ENCODE measurements at places on chromosomes 5 and 9.

DNA sequence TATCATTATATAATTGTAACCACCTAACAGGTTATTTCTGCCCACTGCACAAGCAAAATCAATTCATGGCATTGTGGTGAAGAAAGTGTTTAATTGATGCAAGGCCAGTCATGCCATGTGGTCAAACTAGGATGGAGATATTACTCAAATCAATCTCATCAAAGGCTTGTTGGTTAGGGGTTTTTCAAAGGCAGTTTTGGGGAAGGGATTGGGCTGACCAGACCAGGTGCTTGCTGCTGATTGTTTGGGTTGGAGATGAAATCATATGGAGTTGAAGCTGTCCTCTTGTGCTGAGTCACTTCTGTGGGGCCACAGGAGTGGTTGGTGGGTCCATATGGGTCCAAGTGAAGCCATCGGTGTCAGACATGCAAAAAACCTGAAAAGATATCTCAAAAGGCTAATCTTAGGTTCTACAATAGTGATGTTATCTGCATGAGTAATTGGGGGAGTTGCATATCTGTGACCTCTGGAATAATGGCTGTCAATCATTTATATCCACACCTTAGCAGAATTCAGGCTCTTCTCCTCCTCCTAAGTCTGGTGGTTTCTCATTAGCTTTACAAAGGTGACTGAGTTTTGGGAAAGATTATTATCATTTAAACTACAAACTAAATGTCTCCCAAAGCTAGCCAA is 44.9 kb downstream of the HMGCS1 start:
- no peak for DNase-seq

DNA sequence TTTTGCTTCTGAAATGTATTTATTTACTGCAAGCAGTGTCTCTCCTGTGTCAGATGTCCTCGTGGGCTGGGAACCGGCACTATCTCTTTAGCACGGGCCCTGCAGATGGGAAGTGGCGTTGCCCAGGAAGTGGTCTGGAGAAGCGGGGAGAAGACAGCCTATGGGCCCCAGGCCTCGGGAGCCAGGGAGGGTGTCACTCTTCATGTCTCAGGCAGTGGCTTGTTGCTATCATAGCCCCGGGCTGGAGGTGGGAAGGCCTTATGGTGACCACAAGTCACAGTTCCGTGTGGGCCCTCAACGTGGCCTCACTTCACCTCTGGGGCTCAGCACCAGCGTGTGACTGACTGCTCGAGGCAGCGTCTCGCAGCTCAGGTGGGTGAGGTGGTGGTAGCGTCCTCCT is 41.4 kb downstream of the SYK start:
- no peak for DNase-seq

GRCh38 chr9:133731876-133732638 is 6.1 kb downstream of the SARDH start:
- peak; percentile 51 for DNase-seq

DNA sequence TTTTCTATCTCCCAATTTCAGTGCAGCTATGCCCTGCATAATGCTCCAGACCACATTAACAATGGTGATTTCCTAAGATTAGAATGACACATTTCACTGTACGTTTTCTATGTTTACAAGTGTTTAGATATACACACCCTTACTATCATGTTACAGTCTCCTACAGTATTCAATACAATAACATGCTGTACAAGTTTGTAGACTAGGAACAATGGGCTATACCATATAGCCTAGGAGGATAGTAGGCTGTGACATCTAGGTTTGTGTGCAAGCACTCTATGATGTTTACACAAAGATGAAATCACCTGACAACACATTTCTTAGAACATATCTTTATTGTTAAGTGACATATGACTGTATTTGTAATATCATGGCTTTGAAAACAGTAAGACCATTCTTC is 1435.6 kb upstream of the NUDT12 start:
- no peak for DNase-seq

GRCh38 chr9:110744715-110745384 is 76.3 kb downstream of the MUSK start:
- DNase-seq: peak; percentile 70

- no peak for DNase-seq
These were observed 196.5 kb upstream of the TBCA start for GRCh38 chr5:77972469-77973252.

- no peak for DNase-seq
These were observed 724 bp downstream of the NR2F1-AS1 start for GRCh38 chr5:93580063-93580926.

- no peak for DNase-seq
These were observed 541 bp upstream of the TBCA start for GRCh38 chr5:77776554-77777206.

DNA sequence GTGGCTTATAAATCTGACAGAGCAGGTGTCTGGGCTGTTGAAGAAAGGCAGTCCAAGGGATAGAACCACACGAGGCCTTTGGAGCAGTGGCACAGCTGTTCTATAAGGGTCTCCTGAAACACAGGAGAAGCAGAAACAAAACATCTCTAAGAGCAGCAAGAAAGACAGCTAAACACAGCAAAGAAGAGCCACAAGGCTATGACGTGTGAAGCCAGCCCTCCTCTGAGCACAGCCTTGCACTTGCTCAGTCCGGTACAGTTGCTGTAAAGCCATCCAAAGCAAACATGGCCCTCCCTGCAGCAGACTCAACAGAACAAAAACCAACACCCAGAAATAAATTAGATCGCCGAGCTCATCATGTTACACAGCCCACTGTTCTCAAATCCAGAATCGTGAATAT is 2.6 kb upstream of the GZMK start:
- DNase-seq: no peak

GRCh38 chr5:62371409-62371808 is 32.3 kb downstream of the DIMT1 start:
- no peak for DNase-seq

DNA sequence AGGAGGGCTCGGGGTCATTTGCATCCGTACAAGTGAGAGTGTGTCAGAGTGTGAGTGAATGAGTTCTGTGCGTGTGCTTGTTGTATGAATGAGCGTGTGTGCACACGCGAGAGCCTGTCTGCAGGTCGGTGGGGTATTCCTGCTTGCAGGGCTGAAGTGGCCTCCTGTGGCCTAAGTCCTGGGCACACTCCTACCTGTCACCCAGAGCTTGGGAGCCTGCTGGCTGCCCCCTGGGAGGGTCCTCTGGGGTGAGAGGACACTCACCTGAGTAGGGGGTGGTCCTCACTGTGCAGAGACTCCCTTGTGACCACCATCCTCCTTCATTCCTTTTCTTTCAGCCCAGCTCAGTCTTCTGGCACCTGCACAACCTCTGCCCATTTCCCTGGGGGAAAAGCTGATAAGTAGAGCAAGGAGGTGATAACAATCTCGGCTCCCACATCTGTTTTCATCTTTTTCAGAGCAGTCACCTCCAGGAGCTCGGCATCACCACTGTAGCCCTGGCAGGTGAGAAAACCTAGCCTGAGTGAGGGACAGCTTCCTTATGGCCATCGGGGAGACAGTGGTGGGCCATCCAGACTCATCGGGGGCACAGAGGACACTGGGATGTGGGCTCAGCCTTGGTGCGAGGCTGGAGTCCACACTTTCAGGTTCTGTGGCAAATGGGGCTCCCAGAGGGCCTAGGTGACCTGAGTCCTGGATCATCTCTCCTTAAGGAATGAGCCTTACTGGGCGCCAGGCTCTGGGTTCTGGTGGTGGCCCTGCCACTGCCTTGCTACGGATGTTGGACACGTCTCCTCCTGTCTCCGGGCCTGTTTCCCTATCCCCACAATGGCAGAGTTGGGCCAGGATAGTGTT is 38.7 kb upstream of the SYNPO start:
- no peak for DNase-seq

DNA sequence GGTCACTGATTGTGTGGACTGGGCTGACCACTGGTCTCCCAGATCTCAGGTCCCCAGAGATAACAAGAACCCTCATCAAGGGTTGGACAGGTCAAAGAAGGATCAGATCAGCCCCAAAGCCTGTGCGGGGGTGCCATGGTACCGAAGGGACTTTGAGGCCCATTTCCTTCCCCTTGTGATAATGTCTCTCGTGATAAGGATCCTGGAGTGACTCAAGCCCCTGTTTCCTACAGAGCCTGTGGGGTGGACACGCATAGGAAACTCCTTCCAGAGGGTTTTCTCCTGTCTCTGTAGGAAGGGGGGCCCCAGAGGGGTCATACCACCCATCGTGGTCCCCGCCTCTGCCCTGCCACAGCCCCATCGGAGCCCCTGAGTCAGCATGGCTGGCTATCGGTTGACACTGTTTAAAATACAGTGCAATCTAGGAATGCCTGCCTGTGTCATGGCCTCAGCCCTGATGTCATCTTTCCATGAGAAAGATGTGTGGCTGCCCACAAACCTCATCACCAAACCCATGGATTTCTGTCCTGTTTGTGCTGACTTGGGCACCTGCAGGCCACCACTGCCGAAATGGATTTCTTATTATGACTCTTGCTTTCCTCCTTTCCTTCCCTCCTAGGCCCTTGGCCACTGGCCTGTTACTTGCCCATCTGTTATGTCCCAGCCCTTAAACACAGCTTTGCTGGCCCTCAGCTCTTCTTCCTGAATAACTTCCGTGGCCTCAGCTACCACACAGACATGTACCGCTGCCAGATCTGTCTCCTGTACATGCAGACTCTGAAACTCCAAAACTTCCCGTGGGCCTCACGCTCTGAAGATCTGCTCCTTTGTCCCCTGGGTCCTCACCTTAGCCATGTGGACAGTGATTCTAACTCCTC is 2.9 kb upstream of the CSF2 start:
- DNase-seq: peak; percentile 34

DNA sequence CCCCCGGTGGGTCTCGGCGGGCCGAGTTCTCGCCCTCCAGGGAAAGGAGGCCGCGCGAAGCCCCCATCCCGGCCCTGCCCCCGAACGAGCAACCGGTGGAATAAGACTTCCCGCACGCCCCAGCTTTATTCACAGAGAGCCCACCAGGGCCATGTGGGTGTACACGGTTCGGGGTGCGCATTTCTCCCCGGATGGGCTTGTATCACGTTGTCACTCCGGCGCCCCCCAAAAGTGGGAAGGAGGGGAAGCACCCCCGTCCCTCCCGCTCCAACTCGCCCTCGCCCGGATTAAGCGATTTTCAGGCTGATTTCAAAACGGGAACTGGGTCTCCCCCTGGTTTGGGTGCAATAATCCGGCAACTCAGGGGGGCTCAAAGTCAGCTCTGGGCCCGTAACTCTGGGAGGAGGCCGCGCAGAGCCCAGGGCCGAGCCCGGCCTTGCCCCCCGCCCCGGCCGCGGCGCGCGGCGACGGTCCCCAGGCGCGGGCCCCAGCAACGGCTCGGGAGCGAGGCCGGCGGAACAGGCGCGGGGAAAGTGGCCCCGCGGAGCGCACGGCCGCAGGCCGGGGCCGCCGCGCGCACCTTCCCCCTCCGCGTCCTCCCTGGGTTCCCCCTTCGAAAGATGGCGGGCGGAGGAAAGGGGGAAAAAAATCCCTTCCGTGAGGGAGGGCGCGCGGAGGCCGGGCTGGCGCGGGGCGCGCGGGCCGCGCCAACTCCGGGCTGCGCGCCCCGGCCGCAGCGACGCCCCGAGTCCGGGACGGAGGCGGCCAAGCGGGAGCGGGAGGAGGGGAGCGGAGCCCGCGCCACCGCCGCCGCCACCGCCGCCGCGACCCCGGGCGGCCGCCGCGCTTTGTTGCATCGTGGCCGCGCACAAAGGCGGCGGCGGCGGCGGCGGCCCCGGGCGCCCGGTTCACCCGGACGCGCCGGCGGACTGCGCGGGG is 644 bp downstream of the BRD3 start:
- DNase-seq: peak; percentile 31

DNA sequence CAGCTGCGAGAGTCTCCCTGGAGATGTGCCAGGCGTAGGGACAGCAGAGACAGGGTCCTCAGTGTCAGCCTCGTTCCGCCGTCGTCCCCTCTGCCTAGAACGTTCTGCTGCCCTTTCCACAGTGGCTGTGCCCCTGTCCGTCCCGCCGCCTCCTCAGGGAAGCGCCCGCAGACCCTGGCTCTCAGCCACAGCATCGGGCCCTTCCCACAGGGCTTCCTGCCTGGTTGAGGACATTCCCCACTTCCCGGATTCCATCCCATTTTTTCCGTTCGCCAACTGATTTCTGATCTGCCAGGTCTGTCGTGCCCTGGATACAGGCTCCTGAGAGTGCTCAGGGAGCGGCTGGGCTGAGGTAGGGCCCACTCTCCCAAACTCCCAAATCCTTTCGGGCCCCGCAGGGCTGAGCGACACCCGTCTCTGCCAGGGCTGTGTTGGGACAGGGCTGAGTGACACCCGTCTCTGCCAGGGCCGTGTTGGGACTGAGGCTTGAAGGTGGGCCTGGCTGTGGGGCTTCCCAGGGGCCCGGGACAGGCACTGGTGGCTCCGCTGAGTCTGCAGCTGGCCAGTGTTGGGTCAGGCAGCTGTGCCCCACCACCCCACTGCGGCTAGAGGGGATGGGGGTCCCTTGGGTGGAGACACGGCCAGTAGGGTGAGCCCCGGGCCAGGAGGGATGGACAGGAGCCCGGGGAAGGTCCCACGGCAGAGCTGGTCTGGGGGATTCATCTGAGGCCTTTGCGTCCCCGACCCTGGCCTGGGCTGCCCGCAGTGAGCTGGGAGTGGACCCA is 15.9 kb downstream of the DNLZ start:
- no peak for DNase-seq

GRCh38 chr9:306907-307306 is 92.2 kb downstream of the DOCK8 start:
- DNase-seq: no peak

DNA sequence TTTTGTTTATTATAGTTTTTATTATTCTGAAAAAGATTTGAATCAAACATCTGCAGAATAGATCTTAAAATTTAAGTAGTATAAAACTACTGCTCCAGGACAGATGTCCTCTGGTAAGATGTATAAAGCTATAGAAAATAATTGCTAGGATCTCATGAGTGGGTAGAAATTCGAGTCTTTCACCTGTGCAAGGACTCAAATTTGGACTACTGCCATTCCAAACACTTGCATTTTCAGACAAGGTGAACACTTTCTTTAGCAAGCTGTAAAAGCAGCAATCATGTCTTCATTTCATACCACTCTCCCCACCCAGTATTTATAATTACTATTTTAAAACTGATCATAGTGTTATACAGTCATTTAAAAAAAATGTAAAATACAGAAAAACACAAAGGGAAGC is 20.7 kb downstream of the SKP2 start:
- no peak for DNase-seq

DNA sequence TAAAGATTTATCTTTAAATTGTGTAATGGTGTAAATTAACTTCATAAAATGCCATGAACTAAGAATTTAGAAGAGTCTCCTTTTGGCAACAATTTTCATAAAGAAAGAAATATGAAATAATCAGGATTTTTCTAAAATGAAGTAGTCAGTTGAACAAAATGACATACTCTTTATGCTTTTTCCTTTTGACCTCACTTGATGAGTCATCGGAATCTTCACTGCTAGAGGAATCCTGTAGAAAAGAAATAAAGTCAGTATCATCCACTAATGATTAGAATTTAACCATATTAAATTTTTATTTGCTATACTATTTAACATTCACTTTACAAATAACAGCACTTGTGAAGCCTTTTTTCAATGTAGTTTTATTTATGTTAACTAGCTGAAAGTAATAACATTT is 26.1 kb downstream of the CHD1 start:
- no peak for DNase-seq

DNA sequence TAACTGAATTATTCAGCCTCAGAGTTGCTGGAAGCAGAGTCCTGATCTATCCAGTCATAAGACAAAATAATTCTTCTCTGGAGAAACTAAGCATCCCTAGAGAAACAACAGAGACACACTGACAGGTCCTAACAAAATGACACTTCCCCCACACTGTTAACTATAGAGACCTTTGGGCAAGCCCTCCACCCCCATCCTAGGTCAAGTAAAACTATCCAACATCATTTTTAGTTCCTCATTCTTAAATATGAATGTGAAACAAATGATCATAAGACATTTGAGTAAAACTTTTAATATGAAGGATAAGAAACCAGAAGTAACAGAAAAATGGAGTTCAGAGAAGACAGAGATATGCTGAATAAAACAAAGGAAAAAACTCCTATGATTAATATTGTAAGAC is 30.9 kb downstream of the CNTLN start:
- DNase-seq: no peak
